ENCODE measurements at places on chromosomes 1 and 21.

DNA sequence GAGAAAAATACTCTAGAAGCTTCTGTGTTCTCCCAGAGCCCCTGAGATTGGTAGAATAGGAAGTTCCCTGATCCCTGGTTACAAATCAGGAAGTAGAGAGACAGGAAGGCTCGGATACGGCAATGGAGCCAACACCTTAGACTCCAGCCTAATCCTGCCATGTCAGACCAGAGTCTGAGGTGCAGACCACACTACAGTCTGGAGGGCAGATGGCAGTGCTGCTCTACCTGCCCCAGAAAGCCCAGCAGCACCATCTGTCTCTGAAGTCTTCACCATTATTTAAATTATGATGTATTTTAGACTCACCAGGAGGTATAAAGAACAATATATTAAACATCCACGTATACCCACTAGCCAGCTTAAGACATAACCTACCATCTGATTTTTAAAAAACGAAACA lies 93.0 kb downstream of the MTR start:
- no peak for DNase-seq

DNA sequence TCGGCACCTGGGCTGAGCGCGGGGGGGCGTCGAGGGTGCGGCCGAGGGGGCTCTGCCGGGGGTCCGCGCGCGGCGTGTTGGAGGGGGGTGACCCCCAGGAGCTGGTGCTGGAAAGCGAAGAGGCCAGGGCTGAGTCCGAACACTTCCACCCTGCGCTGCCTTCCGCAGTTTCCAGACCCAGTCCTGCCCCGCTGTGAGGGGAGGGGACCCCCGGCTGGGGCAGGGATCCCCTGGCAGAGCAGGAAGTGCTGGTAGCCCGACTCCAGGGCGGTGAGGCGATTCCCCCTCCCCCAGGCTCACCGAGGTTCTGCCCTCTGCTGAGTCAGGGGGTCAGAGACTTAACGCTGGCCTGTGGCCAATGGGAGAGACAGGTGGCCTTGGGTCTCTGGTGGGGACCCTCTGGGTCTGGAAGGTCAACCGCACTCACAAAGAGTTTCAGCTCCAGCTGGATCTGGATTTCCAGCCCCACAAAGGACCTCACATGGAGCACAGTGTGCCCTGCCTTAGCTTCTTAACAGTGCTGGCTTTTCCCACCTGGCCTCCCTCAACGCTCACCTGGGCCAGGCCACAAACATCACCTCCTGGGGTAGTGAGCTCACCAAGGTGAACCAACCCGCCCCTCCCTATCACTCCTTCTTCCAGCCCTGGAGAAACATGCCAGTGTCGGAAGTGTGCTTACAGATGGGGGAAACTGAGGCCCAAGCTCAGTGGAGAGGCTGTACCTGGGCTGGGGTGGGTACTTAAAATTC lies 39.8 kb upstream of the SYNC start:
- DNase-seq = peak; percentile 42

GRCh38 chr1:150221552-150221951 lies 14.4 kb downstream of the ANP32E start:
- DNase-seq = no peak

- no peak for DNase-seq
Measured at GRCh38 chr1:247294282-247294681, 37.4 kb downstream of the ZNF496 start.

DNA sequence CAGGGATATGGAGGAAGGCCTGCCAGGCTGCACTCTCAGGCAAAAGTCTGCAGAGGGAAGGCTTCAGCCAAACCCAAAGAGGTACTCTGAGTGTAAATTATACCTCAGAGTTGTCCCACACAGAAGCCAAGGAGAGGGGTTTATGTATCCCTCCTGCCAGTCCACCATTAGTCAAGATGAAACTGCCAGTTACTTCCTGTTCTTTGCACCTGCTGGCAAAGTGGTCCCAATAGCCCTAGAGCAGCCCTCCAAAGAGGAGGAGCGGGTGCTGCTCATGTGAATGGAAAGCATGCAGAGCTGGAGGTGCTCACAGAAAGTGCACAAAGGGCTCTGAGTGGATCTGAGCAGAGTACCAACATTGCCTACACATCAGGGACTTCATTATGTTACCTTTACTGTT lies 37.1 kb upstream of the MCOLN3 start:
- DNase-seq = no peak

GRCh38 chr1:188949701-188950100 lies 1528.0 kb downstream of the BRINP3 start:
- no peak for DNase-seq

DNA sequence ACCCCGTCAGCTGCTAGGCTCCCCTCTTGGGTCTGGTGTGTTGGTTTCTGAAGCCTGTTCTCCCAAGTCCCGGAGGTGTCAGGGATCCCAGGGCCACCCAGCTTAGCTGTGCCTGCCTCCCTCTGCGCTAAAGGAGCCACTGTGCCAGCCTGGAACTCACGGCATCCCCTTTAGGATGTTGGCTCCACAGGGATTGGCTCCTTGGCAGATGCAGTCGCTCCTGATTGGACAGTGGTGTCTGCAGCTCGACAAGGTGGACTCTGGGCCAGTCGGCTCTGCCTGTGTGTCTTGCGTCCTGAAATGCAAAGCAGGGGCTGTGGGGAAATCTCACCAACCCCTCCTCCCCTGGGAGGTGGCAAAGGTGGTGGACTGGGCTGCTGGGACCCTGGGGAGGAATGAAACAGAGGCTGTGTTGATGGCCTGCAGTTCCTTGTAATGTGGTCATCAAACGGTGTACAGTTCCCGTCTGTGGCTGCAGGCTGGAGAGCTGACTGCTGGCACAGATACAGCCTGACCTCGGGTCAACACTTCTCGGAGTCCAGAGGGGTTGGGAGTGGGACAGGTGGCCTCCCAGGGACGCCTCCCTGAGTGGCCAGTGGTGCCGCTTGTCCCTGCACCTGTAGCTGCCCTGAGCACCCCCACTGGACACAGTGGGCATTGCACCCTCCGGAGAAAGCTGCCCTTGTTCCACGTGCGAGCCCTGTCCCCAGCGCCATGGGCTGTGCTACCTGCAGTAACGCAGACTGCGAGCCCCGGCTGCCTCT lies 11.5 kb upstream of the KCNAB2 start:
- peak; percentile 85 for DNase-seq

DNA sequence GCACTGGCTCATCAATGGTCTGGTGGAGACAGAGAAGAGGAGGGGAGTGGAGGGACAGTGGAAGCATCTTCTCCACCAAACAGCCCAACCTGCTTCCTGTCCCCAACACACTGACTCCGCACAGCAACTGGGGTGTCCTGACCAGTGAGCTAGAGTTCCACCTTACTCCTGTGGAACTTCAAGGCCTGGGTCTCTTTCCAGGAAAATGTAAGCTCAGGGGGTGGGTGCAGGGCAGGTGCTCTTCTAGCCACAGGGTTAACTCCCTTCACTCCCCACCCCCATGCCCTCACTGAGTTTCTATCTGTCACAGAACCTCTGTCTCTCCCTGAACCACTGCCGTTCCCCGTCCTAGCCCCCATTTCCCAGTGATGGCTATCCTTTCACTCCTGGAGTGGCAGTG lies 876 bp downstream of the MOB3C start:
- no peak for DNase-seq

DNA sequence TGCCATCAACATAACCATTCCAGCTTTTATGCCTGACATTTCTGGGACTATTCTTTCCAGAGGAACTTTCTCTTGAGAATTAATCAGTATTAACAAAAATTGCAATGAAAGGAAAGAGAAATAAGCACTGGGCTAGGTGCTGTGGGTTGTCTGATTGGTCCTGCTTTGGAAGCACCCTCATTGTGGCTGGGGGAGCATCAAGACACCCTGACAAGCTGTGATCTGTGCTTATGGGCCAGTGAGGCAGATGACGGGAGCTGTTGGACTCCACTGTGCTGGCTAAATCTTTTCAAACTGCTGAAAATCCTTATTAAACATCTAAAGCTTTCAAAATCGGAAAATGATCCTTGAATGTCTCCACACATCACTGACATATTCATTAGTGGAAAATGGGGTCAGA lies 20.0 kb downstream of the UBASH3A start:
- no peak for DNase-seq

DNA sequence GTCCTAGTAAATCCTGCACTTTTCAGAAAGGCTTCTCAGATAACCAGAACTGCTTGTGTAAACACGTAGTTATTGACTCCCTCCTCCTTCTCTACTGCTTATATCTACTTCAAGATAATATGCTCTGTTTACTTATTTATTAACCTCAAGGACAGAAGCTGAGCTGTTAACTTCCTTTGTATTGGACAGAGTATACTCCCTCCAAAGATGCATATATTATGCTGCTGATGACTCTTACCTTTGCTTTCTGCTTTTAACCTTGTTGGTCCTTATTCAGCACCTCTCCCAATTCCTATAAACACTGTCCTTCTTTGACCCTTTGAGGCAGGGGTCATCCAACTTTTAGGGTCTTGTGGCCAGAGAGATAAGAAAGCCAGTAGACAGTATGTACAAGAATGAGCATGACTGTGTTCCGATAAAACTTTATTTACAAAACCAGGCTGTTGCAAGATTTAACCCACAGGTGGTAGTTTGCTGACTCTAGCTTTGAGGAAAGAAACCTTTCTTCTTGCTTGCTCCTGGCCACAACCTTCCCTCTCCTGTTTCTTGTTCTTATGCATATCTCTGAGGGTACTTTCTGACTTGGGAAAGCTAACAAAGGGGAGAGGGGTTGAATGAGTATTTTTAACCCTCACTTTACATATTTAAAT lies 4.9 kb downstream of the TPM3 start:
- peak; percentile 48 for DNase-seq

GRCh38 chr1:23013657-23014056 lies 2.0 kb downstream of the TEX46 start:
- DNase-seq = peak; percentile 87

DNA sequence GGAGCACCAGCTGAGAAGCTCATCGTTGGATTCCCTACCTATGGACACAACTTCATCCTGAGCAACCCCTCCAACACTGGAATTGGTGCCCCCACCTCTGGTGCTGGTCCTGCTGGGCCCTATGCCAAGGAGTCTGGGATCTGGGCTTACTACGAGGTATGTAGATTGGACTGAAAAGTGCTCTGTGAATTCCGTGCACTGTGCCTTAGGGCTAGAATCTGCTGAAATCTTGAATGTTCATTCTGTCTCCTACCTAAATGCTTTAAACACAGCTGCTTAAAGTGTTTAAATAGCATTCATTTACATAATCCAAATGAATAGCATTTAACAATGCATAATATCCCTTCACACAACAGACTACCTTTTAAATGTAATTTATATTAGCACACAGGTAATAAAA lies 27.9 kb downstream of the CHIA start:
- no peak for DNase-seq

- peak; percentile 42 for DNase-seq
Measured at GRCh38 chr1:115338457-115338820, 390 bp upstream of the NGF start.

DNA sequence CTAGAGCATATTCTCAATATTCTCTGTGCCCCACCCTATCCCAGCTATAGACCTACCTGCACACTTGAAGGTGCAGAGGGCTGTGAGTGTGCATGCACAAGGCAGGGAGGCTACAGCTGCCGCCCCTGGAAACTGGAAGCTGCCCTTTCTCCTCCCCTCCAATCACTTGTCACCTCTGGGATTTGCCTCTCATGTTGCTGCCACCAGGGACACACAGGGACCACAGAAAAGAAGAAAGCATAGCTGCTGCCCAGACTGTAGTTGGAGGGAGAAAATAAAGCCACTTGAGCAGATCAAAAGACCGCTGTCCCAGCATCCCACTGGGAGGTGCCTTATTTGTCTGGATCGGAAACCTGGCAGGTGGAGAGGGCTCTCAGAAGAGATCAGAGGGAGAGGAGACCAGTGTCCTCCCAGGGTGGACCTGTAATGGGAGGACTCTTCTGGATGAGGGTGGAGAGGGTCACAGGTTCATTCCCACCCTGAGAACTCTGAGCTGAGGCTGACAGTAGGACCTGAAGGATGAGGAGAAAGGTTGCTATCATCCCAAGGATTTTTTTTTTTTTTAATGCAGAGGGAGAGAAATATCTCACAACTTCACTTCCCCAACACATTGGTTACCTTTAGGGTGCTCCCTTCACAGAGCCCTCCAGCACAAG lies 7.6 kb upstream of the INPP5B start:
- no peak for DNase-seq

DNA sequence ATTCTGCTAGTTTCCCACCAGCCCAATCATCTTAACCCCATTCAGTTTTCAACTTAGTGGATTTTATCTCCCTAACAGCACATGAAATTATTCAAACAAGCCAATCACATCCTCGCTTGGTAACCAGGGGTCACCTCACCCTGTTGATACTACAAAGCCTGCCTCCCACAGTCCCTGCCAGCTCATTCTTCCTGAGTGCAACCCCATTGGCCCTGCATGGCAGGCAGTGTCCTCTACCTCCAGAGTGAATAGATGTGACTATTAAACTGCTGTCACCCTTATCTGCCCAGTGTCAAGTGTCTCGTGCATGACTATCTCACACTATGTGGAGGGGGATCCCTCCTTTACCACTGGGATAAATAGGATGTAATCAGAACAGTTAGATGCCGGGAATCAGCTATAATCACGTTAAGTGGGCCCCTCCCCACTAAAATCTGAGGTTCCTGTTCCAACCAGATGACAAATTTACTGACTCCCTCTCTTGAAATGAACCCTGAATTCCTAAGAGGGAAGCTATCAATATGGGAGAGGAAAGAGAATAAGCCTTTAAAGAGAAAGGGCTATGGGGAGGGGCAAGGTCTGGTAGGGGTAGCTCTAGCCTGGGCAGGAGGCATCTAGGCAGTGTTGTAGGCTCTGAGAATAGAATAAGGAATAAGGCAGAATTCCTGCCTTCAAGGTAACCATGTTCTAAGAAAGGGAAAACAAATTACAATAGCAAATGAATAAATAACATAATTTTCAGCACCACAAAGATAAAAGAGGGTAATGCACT lies 155.9 kb downstream of the SLC30A10 start:
- no peak for DNase-seq

DNA sequence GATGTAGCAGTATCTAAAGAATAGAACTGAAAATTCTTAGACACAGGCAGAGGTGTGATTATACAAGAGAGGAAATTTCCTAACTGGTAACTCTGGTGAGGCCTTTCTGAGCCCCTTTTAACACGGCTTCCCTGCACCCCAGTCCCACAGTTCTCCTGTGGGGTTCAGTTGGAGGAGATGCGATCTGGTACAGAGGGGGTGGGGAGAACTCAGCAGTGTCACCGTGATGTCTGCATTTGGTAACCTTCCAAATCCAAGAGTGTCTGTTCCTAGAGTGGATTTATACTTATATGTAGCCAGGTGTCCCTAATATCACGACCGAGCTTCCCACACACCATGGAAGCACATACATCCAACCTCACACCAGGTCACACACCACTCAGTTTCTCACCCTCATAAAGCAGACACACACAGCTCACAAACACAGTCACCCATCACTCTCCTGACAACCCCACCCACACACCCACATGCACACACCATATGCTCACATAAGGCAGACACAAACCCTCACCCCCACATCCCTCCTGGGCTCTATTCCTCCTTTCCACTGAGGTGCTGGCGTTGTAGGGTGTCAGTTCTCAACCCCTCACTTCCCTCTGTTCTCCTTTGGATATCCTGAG lies 48.5 kb downstream of the RHBG start:
- DNase-seq = no peak

GRCh38 chr1:236880209-236880608 lies 85.1 kb downstream of the MTR start:
- no peak for DNase-seq

GRCh38 chr21:42319851-42320572 lies 4.8 kb upstream of the TFF3 start:
- DNase-seq = peak; percentile 9

- no peak for DNase-seq
Measured at GRCh38 chr21:35426469-35426868, 377.4 kb upstream of the RUNX1 start.

GRCh38 chr1:177969825-177970371 lies at the start of gene SEC16B:
Gene SEC16B (minus strand): TSS chr1:177970058. CDS start chr1:177967981, 2,077 bp downstream.
- DNase-seq = no peak
